ENCODE measurements at places on chromosomes 4 and X.

DNA sequence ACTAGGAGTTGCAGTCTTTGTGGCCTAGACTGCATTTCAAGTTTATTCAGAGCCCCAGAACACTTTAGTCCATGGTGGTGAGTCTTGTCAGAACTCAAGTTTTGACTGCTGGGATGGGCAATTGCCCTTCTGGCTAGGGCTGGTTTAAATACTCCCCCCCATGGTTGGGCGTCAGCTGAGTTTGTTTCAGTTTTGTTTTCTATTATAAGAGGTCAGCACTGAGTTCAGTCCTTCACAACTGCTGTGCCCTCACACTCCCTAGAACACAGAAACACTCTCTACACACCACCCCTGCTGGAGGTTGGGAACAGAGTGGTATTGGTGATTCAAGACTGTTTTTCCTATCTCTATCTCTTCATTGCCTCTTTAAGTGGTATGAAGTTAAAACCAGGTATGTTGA lies 217.0 kb downstream of the GUCY2F start:
- no peak for DNase-seq

GRCh38 chr4:128565565-128566186 lies 243.8 kb upstream of the JADE1 start:
- DNase-seq: no peak

DNA sequence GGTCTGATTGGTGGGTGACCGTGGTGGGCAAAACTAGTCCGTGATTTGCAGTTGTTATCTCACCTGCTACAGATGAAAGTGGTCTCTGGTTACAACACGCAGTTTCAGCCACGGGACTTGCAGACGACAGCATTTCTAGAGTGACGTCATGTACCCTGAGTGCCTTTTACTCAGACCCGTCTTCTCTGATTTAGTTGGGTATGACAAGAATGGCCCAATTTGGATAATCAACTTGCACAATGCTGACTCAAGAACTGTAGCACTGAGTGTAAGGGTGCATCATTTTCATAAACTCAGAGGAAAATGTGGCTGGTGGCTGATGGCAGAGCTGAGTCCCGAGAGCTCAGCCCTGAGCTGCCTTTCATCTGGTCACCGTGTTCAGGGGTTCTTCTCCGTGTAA lies 281.4 kb upstream of the FRG1 start:
- no peak for DNase-seq

DNA sequence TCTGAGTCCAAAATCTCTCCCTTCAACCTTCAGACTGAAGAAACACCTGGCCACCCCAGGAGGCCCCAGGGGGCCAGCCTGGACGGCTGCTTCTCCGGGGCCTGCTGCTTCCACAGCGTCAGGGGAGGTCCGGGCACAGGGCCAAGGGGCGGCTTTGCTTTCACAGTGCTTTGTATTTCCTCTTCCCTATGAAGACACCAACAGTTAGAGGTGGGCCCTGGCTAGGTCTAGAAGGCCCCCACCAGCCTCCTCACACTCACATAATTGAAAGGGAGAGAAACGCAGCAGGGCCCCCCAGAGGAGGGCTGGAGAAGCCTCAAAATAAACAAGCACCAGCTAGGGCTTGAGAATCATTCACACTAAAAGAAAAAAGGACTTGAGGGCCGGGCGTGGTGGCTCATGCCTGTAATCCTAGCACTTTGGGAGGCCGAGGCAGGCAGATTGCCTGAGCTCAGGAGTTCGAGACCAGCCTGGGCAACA lies 17.8 kb downstream of the SCD5 start:
- no peak for DNase-seq

DNA sequence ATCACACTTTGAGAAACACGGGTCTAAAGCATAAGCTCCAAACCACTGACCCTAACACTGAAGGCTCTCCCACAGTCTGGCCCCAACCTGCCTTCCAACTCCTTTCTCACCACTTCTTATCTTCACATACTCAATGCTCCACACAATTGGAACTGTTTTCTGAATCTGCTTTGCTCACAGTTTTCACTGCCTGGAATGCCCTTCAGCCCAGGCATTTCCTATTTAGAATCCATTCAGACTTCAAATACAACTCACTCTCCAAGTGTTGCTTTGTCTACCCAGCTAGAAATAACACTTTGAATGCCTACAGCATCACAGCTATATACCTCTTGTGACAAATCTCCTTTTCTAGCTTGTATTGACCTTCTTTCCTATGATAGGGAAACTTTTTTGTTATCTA lies 10.2 kb downstream of the OTUD4 start:
- no peak for DNase-seq

GRCh38 chr4:107034091-107034995 lies 1.8 kb downstream of the DKK2 start:
- DNase-seq: no peak

Measured in GOT3 (cell line).